ENCODE measurements at places on chromosomes 7 and 10.

DNA sequence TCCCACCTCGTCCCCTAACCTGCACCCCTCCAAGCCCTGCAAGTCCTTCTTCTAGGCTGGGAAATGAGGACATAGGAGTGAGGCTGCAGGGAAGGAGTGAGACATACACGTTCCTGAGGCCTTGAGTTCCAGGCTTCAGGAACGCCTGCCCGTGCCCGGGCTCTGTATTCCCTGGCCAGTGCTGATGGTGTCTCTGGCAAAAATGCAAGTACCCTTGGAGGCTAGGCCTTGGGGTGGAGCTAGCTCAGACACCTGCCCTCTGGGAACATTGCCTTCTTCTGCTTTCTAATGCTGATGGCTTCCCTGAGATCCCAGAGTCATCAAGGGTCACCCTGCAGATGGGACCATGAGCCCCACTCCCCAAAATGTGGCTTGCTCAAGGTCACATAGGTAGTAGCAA, 76.0 kb downstream of the GRK5 start:
- DNase-seq, result no peak

DNA sequence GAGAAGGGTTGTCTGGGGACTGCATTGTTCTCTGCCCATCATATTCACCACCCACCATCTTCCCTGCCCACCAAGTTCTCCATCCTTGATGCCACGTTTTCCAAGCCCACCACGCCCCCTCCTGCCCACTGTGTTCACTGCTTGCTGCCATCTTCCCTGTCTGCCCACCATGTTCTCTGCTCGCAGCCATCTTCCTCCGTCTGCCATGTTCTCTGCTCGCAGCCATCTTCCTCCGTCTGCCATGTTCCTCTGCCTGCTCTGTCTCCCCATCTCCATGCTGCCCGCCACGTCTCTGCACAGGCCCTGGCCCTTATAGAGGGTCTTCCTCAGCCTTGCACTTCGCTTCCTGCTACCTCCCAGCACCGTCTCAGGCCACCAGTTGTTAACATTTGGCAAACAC, 30.0 kb upstream of the ZNF32 start:
- no peak for DNase-seq

DNA sequence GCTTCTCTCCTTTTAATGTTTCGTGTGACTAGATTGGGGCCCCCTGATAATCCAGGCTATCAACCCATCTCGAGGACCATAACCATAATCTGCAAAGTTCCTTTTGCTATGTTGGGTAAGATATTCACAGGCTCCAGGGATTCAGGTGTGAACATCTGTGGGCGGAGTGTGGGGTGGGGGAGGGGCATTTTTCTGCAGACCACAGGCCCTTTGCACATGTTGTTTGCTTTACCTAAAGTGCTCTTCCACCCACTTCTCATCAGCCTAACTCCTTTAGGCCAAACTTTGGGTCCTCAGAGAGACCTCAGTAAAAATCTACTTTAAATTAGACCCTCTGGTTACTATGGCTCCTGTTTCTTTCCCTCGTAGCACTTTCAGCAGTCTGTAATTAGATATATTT, 284.4 kb downstream of the WDR11 start:
- no peak for DNase-seq

DNA sequence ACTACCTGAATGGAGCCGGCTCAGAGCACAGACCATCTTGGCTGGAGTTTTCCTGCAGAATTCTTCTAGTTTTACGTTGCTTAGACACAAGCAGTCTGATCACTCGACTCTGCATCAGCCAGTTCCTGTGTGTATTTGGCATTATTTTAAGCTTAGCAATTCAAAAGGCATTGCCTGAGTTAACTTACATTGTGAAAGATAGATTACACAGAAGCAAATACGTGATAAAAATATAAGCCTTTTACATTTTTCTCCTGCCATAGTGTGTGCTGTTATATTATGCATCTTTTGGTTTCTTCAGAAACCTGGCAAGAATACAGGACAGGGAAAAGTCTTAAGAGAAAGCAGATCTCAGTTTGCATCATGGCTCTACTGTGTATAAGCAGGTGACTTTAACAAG, 98.1 kb downstream of the LRRC4 start:
- DNase-seq, result no peak

- DNase-seq, result no peak
Observed at GRCh38 chr10:46522295-46523118, 34.0 kb downstream of the GPRIN2 start.

DNA sequence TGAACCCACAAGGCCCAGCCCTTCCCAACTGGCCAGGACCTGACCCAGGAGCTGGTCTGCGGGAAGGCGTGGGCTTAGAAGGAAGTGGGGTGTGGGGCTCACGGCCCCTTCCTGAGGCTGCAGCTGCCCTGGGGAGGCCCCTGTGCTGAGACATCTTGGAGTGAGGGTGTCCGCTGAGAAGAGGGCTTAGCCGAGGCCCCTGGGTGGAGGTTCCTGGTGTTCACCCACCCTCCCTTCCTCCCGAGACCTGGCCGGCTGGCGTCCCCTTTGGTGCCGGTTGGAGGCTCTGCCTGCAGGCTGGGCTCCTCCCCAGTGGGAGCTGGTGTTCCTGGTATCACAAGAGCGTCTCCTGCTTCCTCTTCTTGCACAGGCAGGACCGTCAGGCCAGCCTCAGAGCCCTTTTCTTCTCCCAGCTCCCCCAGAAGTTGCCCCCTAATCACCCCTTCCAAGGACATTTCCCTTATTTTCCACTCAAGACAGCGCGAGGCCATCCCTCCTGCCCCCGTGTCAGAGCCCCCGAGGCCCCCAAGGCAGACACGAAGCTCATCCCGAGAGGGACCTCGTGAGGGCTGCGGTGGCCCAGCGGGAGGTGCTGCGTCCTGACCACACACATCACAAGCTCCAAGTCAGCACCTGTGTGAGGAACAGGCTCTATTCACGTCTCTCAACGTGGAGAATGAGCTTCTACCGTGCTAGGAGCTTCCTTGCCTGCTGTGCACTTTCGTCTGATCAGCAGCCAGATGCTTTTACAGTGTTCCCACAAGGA, 25.1 kb upstream of the FAM20C start:
- no peak for DNase-seq

- no peak for DNase-seq
Observed at GRCh38 chr7:157032644-157033482, 22.4 kb upstream of the MNX1 start.

DNA sequence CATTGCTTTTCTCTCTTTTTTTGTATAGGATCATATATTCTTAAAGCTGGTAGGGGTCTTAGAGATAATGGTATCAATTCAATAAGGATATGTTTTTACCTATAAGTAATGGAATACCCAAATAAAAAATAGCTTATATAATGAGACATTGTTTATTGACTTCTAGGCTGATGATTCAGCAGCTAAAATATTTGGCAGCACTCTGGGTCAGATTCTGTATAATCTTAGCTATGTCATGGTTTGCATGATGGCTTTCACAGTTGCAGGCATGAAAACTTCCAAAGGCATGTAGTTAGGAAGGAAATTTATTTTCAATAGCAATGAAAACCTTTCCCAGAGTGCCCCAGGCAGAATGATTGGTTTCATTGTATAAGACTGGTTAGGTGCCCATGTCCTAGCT, 32.1 kb upstream of the A1CF start:
- DNase-seq, result peak; percentile 52

GRCh38 chr10:72904806-72905205, 11.3 kb downstream of the OIT3 start:
- DNase-seq, result no peak

GRCh38 chr10:454860-455259, 234.6 kb downstream of the DIP2C start:
- peak; percentile 83 for DNase-seq

GRCh38 chr10:120477021-120477742, 20.2 kb downstream of the PLPP4 start:
- DNase-seq, result peak; percentile 55

- peak; percentile 60 for DNase-seq
Observed at GRCh38 chr10:97538411-97538810, 34.2 kb upstream of the ANKRD2 start.

DNA sequence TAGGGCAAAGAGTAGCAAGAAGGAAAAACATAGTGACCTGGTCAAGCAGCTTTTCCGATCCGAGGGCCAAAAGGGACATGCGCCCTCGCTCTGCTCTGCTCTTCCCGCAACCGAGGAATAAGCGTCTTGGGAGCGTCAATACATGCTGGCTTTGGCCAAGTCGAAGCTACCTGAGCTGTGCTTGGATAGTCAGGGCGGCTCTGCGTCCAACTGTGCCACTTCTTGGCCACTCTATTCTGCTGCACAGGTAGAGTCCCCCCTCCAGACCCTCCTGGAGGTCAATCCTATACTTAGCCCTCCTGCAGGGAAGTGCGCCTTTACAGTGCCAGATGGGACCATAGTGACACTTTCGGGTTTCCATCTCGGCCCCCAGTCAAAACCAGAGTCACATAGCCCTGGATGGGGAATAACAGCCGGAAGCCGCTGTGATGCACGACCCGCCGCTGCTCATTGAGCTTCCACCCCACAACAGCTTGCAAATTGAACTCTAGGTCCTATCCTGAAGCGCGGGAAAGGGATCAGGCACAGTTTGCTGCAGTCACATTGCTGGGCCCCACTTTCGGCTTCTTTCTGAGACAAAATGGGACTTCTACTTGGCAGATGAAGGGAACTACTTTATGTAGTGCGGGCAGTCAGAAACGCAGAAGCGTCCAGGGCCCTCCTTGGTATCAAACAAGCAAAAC, 1.1 kb upstream of the HPSE2 start:
- no peak for DNase-seq

DNA sequence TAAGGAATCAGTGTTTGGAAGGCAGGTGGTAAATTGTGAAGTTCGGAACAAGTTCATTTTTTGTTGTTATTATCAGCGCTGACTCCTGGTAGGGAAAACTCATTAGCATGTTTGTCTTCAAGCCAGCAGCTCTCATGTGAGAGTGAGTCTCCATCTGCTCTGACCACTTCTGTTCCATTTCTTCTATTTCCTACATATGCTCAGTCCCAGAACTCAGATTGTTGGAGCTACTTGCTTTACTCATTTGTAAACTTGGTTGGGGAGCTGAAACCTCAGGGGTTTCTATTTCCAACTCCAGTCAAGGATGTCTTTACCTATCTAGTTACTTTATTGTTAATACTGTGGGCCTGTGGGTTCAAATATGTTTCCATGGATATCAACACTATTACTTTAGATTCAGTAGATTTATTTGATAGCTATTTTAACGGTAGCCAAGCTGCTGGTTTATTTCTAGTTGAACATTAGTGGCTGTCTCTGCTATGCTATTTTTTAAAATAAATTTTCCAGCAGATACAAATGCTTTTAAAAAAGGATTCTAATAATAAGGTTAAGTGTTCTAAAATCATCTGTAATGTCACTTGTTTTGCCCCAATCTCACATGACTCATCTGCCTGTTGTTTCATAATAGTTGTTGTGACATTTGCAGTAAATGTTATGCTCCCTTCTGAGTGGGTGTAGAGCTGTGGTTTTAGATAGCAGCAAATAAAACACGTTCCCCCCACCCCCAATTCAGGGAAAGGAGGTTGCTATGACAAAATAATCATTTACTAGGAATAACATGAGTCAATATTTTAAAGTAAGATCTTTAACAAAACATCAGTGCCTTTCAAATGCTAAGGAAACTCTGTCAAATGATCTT, 143.3 kb downstream of the HDAC9 start:
- peak; percentile 66 for DNase-seq

DNA sequence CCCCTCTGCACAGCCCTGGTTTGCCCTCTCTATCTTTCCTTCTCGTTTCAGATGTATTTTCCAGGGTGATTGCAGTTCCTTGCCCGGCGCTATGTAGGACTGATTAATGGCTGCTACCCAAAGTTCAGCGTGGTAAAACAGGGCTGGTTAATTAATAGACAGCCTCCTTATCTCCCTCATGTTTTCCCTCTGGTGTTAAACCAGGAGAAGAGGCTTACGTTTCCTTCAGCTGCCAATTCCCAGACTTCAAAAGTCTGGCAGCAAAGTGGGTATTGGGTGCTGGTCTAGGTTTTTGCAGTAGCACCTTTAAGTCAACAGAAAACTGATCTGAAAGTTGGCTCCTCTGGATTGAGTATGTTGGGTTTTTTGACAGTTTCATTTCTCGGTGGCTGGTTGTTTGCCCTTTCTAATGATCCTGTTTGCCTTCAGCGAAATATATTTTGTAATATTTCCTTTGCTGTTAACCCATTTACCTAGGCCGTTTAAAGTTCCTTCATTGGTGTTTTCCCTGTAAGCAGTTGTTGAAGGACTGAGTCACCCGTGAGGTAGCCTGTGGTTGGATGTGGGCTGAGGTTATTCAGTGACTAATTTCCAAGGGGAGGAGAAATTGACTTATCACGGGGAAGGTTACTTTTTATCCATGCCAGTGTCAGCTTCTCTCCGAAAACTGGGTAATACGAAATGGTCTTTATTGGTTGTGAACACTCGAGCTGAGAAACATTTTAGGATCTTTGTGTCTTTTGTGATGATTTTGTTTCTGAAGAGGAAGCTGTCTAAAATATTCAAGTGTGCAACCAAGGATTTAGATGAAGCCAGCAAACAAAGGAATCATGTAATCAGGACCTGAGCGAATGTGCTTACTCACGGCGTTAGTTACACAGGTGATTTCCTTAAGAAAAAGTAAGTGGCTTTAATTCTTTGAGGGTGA, 257.2 kb downstream of the KIAA1217 start:
- DNase-seq, result peak; percentile 81

GRCh38 chr10:131982185-131982756, 548 bp upstream of the BNIP3 start:
- peak; percentile 43 for DNase-seq

- DNase-seq, result no peak
Observed at GRCh38 chr10:88594482-88594881, 7.9 kb downstream of the LIPJ start.

DNA sequence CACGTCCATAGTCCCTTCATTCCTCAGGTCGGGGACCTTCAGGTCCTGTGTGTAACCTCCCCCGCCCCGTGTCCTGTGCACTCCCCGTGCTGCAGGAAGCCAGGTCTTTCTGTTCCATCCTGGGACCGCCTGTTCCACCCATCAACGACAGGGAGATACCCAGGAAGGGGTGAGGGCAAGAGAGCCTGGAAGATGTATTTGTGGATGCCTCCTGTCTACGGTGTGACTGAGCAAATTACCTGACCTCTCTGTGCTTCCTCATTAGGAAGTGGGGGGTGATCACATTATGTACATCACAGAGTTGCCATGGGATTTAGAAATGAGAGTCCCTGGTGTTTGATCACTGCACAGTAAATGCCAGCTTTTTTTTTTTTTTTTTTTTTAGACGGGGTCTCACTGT, 46.3 kb downstream of the GRID2IP start:
- DNase-seq, result no peak

- no peak for DNase-seq
Observed at GRCh38 chr7:18517646-18518045, 22.1 kb downstream of the HDAC9 start.
